ENCODE measurements at places on chromosomes 4 and X.

DNA sequence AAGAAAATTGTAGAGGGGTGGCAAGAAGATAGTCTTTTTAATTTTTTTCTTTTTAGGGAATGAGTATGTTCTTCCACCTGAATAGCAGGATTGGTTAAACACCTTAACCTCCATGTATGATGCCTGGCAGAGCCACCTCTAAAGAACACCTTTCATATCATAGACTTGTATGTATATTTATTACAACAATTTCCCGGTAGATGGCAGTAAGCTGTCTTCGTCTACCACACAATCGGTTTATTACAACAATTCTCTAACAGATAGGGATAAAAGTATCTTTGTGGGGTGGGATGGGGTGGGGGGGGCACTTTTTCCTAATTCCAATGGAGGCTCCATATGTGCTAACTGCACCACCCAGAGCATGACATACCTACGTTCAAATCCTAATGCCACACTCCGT lies 255.5 kb downstream of the LDB2 start:
- DNase-seq = no peak

DNA sequence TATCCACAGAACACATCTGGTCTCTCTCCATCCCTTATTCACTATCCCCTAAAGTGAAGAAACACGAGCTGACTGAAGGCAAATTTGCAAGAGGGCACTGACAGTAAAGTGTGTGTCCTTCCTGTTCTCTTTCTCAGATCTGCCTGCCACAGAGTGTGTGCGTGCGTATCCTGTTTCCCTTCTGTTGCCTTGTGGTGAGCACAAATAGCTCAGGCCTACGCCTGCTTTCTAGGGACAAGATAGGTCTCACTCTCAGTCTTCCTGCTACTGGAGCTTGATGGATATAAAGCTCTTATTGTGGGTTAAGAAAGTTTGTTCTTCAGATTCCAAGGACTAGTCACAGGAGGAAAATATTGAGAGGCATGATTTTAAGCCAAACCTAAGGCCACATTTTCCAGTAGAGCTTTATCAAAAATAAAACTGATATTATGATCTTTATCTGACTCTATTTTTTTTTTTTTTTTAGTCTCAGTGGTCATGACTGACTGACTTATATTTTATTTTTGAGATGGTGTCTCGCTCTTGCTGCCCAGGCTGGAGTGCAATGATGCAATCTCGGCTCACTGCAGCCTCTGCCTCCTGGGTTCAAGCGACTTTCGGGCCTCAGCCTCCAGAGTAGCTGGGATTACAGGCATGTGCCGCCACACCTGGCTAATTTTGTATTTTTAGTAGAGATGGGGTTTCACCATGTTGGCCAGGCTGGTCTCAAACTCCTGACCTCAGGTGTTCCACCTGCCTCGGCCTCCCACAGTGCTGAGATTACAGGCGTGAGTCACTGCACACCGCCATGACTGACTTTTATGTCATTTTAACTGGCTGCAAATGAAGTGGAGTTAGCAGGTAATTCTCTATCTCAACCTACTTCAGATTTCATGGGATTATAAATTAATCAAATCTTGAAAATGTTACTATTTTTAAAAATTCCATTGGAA lies 140.3 kb upstream of the SH3RF1 start:
- no peak for DNase-seq

- DNase-seq = no peak
Observed at GRCh38 chr4:98055800-98056501, 87.3 kb downstream of the STPG2 start.

GRCh38 chr4:123312951-123313592 lies 83.5 kb upstream of the SPRY1 start:
- DNase-seq = no peak

DNA sequence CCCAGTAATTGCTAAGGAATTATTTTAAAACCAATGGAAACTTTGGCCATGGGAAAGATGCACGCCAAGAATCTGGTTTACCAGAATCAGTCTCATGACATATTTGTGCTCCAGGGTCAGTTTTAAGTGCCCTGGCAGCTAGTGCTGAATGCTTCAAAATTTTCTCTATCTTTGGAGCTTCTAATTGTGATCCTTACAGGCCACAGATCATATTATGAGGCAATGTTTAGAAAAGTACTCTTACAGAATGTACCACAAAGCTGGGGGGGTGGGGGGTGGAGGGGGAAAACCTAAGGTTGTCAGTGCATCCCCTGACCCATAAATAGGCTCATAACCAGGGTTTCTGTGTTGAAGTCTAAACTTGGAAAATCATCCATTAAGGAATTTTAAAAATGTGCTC lies 514.5 kb downstream of the INPP4B start:
- no peak for DNase-seq

- no peak for DNase-seq
Observed at GRCh38 chr4:93605163-93605562, 223.4 kb upstream of the ATOH1 start.

DNA sequence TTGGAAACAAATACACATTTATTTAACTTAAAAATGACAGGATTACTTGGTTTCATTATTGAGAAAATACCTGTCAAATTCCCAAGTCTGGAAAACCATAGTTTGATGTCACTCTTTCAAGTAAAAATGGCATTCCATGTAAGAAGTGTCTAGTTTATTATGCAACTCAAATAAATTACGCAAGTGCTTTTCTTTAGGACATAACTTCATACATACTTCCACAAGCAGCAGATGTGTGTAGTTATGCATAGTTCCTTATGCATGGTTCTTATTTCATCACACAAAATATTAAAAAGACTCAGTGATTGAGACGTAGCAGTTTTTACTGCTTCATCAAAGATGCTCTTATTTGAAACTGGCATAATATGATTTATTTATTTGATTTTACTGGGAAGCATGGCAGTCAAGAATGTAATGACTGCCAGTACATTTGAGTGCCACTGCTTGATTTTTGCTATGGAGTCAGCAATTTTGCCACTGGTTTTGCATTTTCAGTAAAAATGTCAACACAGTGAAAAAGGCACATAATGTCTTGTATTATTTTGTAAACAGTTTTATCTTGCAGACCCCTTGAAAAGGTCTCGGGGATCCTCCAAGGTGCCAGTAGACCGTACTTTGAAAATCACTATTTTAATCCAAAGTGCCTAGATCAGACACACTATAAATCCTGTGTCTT lies 62.1 kb downstream of the CLCN3 start:
- DNase-seq = no peak

DNA sequence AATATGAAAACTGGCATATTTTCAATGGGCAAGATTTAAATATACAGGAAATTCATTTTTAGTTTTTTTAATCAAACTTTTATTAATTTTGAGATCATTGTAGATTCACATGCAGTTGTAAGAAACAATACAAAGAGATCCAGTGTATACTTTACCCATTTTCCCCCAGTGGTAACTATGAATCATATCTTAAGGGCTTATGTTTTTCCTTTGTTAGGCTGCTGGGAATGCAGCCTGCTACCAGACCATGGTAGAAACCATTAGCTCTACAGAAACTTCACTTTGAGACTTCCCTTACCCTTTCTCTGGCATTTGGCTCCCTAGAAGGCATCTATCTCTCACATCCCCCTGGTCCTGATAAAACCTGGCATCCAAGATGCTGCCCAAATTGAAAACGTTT lies 147.6 kb upstream of the EOLA2 start:
- DNase-seq = no peak

DNA sequence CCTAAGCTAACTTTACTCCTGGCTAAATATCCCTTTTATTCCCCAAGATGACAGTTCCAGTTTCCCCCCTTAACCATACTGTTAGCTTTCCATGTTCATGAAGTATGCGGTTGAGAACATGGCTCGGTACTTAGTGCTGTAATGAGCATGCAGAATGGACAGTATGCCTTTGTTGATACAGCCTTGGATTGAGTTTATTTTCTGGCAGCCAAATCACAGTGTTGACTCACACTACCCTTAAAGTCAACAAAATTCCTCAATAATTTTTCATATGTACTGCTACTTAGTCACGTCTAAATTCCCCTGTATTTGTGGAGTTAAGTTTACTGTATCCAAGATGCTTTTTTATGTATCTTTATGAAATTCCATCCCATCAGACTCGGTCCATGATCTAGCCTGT lies 1.4 kb upstream of the VEGFC start:
- DNase-seq = no peak

DNA sequence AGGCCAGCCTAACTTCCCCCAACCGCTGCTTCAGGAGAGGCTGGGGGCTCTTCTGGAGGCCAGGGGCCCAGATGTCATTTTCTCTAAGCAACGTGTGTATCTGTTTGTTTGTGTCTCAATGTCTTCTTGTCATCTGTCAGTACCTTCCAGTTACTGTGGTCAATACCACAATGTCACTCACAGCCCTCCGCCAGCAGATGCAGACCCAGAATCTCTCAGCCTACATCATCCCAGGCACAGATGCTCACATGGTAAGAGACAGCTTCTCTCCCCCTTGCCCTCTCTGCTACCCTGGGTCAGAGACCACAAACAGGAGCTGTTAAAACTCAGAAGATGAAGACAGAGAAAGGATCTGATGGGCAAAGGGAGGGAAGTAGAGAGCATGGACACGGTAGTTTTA lies 5.0 kb downstream of the XPNPEP2 start:
- DNase-seq = no peak

DNA sequence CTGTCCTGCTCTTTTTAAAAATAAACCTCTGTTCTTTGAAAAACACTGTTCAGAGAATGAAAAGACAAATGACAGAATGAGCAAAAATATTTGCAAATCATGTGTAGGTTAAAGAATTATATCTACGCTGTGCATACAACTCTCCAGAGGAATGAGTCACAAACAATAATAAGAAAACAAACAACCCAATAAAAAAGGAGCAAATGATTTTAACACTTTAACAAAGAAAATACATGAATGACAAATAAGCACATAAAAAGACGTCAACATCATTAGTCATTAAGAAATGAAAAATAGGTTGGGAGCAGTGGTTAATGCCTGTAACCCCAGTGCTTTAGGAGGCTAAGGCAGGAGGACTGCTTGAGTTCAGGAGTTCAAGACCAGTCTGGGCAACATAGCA lies 21.1 kb upstream of the LRCH2 start:
- no peak for DNase-seq

GRCh38 chr4:74217365-74217764 lies 59.4 kb downstream of the MTHFD2L start:
- no peak for DNase-seq

DNA sequence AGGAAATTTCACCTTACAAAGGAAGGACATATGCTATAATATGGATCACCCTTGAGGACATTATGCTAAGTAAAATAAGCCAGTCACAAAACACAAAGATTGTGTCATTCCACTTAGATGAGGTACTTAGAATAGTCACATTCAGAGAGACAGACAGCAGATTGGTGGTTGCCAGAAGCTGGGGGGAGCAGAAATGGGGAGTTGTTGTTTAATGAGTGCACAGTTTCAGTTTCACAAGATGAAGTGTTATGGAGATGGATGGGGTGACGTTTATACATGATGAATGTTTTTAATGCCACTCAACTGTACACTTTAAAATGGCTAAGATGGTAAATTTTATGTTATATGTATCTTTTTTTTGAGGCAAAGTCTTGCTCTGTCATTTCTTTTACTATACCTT lies 14.8 kb upstream of the SPON2 start:
- DNase-seq = no peak

GRCh38 chr4:164343472-164343976 lies 410.4 kb upstream of the SMIM31 start:
- no peak for DNase-seq

DNA sequence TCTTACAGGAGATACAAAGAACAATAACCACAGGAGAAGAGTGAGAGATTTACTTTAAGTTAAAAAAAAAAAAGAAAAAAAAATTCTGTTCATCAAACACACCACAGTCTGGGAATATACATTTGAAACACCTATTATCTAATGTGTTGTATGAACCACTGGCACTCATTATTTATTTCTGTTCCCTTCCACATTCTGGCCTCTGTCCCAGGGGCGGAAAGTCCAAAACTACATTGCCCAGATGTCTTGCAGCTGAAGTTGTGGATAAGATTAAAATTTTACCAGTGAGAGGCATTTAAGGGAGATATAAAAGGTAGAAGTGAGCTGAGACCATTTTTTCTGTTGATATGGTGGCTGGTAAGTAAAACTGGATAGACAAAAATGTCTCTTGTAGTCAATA lies 56.2 kb downstream of the SCLT1 start:
- DNase-seq = peak; percentile 9

GRCh38 chrX:147405764-147406163 lies 506.0 kb upstream of the FMR1 start:
- no peak for DNase-seq

- DNase-seq = no peak
Observed at GRCh38 chr4:106691749-106692148, 323.2 kb upstream of the GIMD1 start.

GRCh38 chr4:24482871-24483270 lies 101.5 kb downstream of the DHX15 start:
- no peak for DNase-seq

- no peak for DNase-seq
Observed at GRCh38 chr4:85127653-85128052, 161.2 kb upstream of the WDFY3 start.

DNA sequence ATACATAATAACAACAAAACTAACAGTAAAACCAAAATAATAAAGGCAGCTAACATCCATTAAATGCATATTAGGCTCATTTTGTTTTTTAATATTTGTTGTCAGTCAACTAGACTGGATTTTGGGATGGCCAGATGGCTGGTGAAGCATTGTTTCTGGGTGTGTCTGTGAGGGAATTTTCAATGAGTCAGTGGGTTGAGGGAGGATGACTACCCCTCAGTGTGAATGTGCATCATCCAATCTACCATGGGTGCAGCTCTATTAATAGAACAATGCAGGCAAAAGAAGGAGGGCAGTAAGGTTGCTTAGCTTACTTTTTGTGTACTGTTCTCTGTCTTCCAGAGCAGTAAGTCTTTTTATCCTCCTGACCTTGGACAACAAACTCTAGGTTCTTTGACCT lies 484.2 kb upstream of the HS3ST1 start:
- DNase-seq = no peak

DNA sequence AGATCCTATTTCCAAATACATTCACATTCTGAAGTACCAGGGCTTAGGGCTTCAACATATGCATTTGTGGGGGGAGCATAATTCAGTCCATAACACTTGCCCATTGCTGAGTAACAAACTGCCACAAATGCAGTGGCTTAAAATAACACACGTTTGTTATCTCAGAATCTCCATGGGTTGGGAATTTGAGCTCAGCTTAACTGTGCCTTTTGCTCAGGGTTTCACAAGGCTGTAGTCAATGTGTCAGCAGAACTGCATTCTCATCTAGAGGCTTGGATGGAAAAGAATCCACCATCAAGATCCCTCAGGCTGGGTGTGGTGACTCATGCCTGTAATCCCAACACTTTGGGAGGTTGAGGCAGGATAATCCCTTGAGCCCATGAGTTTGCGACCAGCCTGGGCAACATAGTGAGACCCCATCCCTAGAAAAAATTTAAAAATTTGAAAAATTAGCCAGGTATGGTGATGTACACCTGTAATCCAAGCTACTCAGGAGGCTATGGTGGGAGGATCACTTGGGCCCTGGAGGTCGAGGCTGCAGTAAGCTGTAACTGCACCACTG lies 25.8 kb upstream of the TBL1X start:
- no peak for DNase-seq

GRCh38 chr4:85733798-85734197 lies 258.8 kb downstream of the ARHGAP24 start:
- DNase-seq = no peak

Measured in left ventricle myocardium inferior (tissue), 1 donor.